ENCODE measurements at places on chromosomes 7 and 10. TPM values are rescaled to one million over a fixed set of nuclear protein-coding genes. Genes with fewer than 3 reads are reported as not detected.

GRCh38 chr7:80106498-80107113 lies 28.0 kb upstream of the GNAI1 start:
- no peak for DNase-seq

DNA sequence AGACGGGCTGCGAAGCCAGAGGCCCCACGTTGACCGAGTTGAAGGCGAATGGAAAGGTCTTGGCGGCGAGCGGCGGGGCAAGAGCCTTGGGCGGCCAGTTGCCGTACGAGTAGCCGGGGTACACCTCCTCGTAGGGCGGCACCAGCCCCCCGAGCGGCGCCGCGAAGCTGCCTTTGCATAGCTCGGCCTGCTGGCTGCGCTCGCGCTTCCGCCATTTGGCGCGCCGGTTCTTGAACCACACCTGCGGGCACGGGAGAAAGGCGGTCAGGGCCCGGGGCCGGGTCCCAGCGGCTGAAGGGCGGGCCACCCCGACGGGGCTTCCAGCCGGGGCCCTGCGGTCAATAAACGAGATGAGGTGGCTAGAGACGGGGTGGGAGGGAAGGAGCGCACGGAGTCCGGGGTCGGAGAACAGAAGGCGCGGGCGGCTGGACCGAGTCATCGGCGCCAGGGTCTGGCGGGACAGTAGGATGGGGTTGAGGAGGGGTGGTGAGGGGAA lies 4.8 kb downstream of the ELOVL3 start:
- DNase-seq, result no peak

- DNase-seq, result no peak
These were observed 182.9 kb downstream of the SORCS1 start for GRCh38 chr10:106981452-106982075.

DNA sequence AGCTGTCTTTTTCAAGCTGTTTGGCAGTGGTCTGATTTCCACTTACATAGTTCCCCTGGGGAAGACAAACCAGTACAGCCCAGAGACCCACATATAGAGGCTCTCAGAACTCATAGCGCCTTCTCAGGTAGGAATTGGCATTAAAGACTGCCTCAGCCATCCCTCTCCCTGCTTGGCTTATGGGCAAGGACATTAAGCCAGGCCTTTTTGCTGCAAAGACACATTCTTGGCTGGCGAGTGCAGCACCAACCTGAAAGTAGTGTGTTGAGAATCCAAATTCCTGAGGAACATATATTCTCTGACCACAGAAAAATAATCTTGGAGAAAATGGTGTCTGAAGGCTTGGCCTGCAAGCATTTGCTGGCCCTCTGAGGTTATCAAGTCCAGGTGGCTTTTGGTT lies 39.2 kb upstream of the HPS1 start:
- DNase-seq, result no peak

DNA sequence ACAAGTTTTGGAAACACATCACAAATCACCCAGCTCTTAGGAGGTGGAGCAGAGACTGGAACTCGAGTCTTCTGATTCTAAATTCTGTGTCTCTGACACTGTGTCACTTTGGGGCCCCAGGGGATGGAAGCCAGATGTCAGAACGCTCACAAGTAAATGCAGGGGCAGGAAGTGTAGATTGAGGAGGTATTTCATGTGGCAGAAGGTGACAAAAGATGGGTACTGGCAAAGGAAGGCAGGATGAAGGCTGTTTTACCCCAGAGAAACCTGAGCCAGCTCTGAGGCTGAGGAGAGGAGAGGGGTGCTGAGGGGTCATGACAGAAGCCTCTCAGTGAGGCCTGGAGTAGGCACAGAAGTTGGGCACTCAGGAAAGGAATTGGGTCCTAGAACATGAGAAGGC lies 6.0 kb upstream of the PURB start:
- no peak for DNase-seq

DNA sequence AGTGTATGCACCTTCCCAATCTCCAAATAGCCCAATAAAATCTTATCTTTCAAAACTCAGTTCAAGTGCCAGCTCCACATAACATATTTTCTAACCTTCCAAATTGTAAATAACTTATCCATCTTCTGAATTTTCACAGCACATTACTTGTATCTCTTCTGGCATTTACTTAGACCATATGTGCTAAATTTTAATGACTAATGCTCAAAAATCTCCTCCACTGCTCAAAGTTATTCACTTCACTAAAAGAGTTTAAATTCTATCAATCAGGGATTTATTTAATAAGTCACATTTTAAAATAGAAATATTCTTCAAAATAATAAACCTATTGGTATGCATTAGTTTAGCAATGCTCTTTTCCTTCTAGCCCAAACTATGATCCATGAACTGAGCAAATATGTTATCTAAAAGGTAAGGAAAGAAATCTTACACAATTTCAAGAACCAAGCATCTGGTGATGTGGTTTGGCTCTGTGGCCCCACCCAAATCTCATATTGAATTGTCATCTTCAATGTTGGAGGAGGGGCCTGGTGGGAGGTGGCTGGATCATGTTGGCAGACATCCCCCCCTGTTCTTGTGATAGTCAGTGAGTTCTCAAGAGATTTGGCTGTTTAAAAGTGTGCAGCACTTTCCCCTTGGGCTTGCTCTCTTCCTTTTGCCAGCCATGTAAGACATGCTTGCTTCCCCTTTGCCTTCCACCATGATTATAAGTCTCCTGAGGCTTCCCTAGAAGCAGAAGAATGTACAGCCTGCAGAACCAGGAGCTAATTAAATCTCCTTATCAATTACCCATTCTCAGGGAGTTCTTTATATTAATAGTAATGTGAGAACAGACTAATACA lies 28.1 kb upstream of the GPR22 start:
- DNase-seq, result no peak

DNA sequence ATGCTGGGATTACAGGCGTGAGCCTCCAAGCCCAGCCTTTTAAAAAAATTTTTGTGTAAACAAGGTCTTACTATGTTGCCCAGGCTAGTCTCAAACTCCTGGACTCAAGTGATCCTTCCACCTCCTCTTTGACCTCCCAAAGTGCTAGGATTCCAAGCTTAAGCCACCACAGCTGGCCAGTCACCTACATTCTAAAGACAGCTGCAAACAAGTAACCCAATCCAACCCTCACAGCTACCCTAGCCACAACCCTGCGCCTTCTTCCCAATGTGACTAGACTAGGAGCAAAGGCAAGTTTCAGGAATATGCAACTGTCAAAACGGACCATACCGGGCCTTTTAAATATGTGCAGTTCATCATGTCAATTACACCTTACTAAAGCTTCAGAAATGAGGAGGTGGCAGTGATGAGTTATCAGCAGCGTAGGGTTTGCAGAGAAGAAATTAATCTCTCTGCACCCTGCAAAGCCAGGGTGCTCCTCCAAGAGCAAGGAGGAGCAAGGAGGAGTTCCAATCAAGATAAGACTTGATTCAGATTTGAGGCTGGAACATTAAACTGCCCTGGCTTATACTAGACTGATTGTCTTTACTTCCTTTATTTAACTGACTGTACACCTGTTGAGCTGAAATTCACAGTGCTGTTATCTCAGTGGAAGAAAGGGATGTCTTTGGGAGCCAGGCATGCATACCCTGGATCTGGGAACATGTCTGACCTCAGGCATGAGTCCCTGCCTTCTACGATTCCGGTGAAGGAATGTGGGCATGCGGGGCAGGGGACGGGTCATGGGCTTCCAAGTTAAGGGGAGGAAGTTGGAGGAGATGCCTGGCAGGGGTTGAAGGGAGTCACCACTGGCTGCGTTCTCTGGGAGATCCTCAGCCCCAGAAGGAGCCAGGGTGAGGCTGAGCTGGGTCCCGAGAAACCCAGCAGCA lies 15.5 kb upstream of the TMEM120A start:
- DNase-seq, result no peak

DNA sequence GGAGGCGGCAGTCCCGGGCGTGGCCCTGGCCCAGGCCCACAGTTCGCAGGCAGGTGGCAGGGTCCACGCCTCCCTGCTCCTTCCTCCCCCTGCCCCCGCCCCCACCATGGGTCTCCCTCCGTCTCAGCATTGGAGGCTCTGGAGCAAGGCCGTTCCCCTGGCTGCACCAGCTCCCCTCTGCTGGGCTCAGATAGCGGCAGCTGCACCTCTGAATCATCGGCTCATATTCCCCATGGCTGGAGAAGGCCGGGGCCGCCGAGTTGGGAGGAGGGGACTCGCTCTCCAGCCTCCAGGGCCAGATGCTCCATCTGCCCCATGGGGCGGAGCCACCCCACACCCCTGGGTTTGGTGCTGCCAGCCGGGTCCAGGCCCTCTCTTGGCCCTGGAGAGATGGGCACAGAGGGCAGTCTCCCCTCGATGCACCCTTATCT lies 145.0 kb downstream of the ELFN1 start:
- DNase-seq, result no peak

- peak; percentile 20 for DNase-seq
These were observed 129.7 kb downstream of the PLCE1 start for GRCh38 chr10:94123258-94123995.

GRCh38 chr10:60948851-60949250 lies 4.9 kb upstream of the RHOBTB1 start:
- DNase-seq, result no peak

The NUDT13 gene
- 1.1 TPM for total RNA-seq

The PRKG1 gene
- total RNA-seq, result 3.4 TPM

The RET gene
- 0.04 TPM for total RNA-seq
